ENCODE measurements at places on chromosomes 2 and 18.
A peak's percentile ranks its signal among the peaks of the same experiment; 100 is the strongest.

DNA sequence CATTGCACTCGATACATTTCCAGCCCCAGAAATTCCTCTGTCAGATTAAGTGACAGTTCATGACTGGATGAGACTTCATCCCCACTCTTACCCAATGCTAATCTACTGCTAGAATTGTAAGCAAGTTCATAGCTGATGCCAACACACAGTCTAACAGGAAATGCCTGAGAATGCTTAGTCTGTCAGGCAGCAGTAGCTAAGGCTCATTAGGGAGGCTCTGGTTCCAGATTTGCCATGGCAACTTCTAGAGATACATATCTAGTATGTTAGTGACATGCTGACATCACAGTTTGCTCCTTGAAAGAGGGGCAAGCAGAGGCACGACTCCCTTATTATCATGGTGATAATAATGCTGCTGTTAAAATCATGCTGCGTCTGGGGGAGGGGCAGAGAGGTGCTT is 198.4 kb downstream of the RBM43 start:
- DNase-seq = peak; percentile 48

DNA sequence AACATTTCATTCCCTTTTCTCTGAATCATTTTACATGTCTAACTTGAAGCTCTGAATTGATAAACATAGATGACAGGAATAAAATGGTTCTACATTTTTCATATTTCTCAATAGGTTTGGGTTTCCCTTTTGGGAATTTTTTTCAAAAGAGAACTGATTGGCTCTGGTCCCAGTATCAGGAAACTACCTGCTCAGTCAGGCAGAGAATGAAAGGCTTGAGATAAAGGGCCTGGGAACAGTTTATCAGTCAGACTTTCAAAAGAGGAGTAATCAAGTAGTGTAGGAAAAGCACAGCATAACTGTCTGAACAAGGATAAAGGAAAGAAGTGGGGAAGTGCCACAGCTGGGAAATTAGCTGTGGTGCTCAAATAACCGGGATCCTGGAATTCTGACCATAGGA is 28.3 kb upstream of the CCL20 start:
- DNase-seq = no peak

DNA sequence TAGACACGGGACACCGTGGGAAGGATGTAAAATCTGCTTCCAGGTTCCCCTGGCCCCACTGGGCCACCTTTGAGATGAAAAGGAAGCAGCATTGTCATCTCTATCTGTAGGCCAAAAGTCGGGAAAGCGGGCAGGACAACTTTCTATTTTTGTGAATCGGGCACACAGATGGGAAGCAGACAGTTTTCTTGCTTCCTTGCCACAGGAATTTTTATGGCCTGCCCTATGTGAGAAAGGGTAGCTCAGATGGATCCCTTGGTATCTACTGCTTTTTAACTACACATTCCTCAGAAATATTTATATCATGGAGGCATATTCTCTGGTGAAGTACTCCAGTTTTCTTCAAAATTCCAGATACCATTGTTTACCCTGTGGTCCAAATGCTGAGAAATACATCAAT is 735.5 kb downstream of the CBLN2 start:
- no peak for DNase-seq

DNA sequence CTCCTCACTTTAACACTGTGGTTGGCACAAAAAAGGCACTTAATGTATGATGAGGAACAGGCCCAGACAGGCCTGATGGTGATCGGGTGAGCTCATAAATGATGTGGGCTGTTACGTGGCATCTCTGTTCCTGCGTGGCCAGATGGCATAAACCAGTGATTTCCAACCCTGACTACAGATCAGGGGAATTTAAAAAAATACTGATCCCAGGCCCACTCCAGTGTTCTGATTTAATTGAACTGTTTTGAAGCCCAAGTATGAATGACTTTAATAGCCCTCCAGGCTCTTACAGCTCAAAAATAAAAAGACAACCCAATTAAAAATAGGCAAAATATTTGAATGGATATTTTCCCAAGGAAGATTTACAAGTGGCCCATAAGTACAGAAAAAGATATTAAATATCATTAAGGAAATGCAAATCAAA is 48.2 kb downstream of the LIPG start:
- no peak for DNase-seq

DNA sequence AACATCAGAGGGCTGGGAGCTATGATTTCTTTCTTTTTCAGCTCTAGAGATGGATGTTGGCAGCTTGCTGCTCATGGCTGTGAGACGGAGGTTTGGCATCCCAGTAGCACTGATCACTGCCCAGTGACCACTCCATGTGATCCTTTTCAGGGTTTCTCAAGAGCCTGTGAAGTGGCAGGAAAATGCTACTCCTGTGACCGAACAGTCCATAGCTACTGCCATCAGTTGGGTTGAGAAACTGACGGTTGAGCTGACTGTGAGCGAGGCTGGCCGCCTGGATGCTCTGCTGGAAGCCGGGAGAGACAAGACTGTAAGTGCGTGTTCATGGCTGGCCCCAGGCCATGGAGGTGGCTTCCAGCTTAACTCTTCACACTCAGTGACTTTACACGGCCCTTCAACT is 34.2 kb downstream of the VWA3B start:
- no peak for DNase-seq

DNA sequence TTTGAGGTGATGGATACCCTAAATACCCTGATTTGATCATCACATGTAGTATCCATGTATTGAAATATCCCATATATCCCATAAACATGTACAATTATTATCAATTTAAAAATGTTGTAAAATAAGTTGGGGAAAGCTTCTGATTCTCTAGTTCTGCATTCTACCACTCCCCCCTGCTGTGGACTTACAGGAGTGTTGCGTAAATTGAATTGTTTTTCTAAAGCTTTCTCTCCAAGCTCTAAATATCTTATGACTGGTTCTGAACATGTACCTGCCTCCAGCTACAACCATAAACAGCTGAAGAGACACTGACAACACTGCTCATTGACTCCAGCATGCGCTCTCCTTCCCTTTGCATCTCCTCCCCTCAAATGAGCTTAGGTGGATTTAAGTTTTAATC is 145.2 kb downstream of the MGAT5 start:
- no peak for DNase-seq

- DNase-seq = no peak
Observed at GRCh38 chr2:178917555-178917954, 110.3 kb upstream of the TTN start.

GRCh38 chr2:9032121-9032520 is 28.6 kb upstream of the MBOAT2 start:
- no peak for DNase-seq

DNA sequence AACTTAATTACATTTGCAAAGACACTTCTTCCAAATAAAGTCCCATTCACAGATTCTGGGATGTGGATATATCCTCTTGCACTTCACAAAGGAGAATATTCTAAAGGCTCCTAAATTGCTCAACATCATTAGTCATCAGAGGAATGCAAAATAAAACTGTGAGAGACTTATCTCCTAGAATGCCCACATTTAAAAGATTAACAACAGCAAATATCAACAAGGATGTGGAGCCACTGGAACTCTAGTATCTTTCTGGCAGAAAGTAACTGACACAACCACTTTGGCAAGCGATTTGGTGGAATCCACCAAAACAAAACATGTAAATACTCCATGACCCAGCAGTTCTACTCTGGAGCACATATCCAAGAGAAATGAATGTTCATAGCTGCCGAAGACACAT is 4.6 kb downstream of the NEU2 start:
- no peak for DNase-seq

GRCh38 chr18:50262977-50263376 is 3.3 kb downstream of the CFAP53 start:
- no peak for DNase-seq
